Sciatic nerve (tissue), 2 donors: ENCODE measurements at places on chromosomes 16 and 17. TPM values are rescaled to one million over a fixed set of nuclear protein-coding genes. Genes with fewer than 3 reads are reported as not detected.

- peak; percentile 86 for DNase-seq
Measured at GRCh38 chr16:87203060-87203656, 114.0 kb downstream of the C16orf95 start.

DNA sequence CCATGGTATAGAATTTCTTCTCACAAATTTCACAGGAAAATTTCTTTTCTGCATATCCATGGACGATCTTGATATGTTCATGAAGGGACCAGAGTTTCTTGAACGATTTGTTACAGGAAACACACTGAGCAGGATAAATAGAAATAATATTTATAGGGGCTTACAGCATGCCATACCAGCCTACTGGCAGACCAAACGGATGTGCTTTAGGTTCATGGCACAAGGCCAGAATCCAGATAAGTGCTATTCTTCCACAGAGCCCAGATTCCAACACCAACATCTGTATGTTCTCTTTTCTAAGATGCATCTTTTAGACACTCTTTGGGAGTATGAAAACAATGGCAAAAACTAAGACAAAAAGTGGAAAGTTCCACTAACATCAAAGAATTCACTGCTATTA, 49.3 kb downstream of the ZNF652 start:
- DNase-seq, result no peak

DNA sequence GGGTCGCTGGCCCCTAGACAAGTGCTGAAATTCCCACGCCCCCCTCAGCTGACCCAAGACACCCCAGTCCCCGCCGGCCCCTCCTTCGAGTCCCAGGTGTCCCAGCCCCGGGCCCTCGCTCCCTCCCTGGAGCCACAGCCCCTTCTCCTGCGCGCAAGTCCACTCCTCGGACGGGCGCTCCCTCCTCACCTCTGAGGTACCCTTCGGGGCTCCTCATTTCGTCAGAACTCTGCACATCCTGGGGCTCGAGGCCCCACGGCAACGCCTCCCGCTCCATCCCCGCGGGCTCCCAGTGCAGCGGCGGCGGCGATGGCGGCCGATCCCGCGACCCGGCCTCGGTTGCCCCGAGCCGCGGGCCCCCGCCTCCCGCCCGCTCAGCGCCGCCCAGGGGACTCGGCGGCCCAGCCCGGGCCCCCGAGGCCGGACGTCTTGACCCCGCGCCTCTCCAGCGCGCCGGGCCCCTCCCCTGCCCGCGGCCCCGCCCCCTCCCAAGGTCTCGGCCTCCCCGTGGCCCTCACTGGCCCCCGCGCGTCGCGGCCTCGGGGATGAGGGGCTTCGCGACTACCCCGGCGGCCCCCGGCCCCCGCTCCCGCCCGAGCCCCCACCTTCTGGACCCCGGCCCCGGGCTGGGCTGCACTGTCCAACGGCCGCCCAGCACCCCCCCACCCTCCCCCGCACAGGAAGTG, at the start of gene ZNF768:
TSS of gene ZNF768 (minus strand) at position 430 of the 686 bp plus-strand sequence. CDS start at position 277, 153 bp downstream.
- DNase-seq, result peak; percentile 76

GRCh38 chr17:66309793-66310192, 7.4 kb downstream of the PRKCA start:
- DNase-seq, result no peak

GRCh38 chr17:58534901-58535421, 20.5 kb upstream of the MTMR4 start:
- no peak for DNase-seq

BAIAP3 gene
- total RNA-seq, result 3.9 TPM

CD7 gene
- 2.5 TPM for total RNA-seq

TNK1 gene
- total RNA-seq, result 6.1 TPM

PITPNM3 gene
- 4.3 TPM for total RNA-seq
